CD8-positive, alpha-beta memory T cell (primary cell): ENCODE measurements at places on chromosomes 5 and 9.

- no peak for DNase-seq
Measured at GRCh38 chr9:106102821-106103220, 408.5 kb downstream of the TMEM38B start.

DNA sequence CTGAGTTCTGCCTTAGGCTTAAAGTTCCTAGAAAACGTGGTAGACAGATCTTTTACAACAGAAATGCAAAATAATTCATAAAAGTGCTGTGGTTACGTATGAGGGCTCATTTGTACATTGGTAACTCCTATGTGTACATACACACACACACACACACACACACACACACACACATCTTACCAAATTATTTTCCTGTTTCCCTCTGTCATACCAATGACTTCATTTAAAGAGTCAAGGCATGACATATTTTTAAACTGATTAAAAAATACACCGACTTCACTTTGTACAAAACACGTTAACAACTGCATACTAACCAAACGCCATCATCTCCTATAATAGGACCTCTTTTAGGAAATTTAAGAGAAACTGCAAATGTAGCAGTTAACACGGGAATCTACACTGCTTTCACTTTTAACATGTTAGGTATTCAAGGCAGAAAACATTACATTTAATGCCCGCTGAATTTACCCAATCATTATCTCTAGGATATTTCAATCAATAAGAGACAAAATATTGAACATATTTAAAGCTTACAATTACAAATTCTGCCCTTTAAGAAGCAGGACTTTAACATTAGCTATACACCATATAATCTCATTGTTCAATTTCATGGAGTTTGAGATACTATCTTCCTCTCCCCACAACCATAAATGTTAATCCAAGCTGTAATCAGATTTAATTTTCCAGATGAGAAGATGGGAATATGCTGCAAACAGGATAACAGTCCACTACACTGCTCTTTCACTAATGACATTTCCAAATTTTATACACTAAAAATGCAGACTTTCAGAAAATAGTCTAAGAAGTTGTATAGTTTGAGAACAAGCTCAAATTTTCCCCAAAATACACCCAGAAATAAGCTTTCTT is 133.1 kb downstream of the DENND1A start:
- no peak for DNase-seq

DNA sequence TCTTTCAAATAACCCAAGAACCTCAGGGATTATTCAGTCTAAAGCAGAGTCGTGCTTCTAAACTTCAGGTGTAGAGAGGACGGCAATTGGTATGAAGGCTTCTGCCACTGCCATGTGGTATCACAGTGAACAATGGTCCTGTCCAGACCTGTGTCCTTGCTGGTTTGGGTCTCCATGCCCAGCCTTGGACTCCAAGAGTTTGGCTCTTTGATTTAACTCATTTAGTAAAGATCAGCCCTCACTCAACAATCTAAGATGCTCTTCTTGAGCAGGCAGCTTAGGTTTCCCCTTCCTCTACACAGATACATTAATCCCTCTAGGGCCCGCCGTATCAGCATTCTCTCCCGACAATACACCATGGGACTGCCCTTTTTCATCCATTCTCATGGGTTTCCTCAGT is 518.0 kb downstream of the RAB3C start:
- DNase-seq: no peak

- no peak for DNase-seq
Measured at GRCh38 chr5:66494437-66494836, 101.8 kb upstream of the MAST4 start.

GRCh38 chr9:125409217-125409636 is 147.6 kb downstream of the GAPVD1 start:
- no peak for DNase-seq

DNA sequence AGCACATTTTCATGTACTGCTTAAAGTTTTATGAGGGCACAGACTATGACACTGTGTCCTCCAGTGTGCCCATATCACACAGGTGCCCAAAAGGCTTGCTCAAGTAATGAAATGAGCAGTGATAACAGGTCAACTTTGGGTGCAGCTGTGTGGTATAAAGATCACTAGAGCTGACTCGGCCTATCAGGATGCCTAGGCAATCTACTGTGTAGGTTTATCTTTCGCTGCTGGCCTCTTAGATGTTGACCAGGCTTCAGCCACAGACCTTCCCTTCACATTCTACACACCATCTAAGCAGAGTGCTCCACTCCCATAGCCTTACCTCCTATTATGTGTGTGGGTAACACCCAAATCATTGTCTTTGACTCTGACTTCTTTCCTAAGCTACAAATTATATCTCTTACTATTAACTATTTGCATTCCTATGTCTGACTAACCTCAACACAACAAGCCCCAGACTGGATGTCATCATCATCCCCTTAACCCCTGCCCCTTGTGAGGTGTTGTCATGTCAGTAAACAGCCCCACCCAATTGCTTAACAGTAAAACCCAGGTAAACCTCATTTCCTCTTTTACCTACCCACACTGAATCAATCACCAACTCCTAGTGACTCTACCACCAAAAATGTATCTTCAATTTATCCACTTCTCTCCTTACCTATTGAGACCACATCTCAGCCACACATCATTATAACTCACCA is 2.5 kb downstream of the SREK1IP1 start:
- no peak for DNase-seq

- no peak for DNase-seq
Measured at GRCh38 chr9:26744191-26744965, 148.2 kb downstream of the CAAP1 start.

- no peak for DNase-seq
Measured at GRCh38 chr9:2257248-2257929, 242.2 kb downstream of the SMARCA2 start.

DNA sequence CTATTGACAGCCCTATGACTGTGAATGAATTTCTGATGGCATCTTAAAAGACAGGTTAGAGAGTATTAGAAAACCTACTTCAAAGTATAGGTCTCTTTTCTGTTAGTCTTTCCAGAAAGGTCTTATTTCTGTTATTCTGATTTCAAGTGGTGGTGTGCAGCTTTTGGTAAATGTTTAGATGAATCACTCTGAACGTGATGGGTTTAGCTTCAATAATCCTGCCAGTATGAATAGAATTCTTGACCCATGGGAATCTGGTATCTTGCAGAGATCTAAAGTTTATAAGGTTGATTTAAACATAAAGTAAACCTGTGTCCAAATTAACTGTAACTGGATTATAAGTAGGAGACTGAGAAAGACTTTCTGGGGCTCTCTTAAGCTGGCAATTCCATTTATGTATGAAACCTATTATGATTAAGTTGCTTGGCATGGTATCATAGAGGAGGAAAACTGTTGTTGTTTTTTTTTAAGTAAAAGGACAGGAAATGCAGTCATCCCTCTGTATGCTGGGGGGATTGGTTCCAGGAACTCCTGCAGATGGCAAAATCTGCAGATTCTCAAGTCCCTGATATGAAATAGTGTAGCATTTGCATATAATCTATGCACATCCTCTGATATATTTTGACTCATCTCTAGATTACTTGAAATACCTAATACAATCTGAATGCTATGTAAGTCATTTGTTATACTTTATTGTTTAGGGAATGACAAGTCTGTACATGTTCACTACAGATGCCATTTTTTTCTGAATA is 77.0 kb upstream of the ADAMTS19 start:
- DNase-seq: no peak

DNA sequence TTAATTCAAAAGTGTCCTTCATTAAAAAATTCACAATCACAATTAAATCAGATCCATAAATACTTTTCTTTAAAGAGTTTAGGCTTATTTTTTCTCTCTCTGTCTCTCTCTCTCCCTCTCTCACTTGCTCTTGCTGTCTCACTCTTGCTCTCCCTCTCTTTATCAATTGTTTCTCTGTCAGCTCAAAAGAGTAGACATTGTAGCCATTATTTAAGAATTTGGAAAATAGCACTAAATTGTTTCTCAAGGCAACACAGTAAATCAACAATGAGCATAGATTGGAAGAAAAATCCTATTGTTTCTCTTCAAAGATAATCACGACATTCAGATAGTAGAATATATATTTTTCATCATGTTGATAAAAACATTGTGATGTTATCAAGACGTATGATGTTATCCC is 1114.0 kb downstream of the PTPRD start:
- no peak for DNase-seq

DNA sequence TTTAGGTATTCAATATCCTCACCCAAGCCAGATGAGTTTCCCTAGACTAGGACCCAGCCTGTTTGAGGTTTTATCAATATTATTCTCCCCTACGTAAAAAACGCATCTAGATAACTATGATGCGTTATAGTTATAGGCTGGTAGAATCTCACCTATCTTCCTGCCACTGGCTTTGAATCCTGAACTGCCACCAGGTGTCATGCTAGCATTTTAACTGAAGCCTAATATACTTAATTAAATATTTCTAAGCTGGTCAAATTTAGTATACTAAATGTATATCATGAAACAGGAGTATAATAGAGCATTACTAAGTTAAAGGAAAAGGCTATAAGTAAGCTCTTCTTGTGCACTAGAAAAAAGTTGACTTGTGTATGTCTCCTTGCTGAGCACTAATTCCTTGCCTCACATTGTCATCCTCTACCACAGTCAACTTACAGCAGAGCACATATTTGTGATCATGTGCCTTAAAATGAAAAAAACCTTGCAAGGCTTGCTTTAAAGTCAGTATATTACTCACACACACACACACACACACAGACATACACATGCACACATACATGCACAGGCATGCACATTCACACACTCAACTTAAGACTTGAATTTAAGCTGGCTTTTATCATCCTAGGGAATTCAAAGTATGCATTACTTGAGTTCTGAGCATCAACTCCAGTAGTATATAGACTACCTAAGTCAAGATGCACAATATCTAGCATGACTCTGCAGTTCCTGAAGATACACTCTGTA is 303.4 kb downstream of the ADGRV1 start:
- no peak for DNase-seq

GRCh38 chr5:59724482-59725391 is 168.8 kb downstream of the PDE4D start:
- DNase-seq: no peak

- no peak for DNase-seq
Measured at GRCh38 chr5:169185626-169186025, 115.3 kb downstream of the SLIT3 start.

DNA sequence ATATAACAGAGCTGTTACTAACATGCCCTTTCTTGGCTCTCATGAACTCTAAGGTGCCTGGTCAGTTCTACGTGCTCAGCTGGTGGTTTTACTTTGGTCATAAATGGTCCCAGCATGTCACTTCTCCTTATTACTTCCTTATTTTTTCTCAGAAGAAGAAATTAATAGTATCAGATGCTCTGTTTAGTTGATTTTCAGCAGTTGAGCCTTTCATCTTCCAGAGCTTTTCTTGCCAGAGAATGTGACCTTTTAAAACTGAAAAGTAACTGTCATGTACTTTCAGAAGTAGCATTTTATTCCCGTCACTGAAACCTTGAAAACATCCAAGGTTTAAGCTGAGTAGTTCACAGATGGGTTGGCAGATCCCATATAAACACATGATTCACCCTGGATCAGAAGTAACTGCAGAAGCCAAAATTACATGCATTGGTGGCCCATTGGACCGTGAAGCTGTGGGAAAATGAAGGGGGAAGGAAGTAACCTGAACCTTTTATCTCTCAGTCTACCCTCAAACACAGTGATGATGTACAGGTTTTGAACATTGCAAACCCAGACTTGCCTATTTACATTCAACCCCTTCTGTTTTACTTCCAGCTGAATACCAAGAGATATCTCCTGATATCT is 50.5 kb downstream of the HACD4 start:
- DNase-seq: no peak

DNA sequence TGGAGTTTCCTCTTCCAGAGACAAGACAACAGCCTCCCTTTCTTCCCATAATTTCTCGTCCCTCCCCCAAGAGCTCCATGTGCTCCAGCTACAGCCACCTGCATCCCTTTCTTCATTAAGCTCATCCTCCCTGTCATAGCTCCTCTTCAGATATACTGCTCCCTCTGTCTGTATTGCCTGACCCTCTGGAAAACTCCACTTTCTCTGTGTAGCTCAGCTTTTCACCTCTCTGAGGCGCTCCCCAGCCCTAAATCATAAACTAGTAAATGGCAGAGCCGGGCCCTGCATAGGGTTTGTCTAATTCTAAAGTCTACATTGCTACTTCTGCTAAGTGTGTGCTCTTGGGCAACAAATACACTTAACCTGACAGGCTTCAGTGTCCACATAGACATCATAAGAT is 8.8 kb upstream of the PLIN2 start:
- DNase-seq: no peak

DNA sequence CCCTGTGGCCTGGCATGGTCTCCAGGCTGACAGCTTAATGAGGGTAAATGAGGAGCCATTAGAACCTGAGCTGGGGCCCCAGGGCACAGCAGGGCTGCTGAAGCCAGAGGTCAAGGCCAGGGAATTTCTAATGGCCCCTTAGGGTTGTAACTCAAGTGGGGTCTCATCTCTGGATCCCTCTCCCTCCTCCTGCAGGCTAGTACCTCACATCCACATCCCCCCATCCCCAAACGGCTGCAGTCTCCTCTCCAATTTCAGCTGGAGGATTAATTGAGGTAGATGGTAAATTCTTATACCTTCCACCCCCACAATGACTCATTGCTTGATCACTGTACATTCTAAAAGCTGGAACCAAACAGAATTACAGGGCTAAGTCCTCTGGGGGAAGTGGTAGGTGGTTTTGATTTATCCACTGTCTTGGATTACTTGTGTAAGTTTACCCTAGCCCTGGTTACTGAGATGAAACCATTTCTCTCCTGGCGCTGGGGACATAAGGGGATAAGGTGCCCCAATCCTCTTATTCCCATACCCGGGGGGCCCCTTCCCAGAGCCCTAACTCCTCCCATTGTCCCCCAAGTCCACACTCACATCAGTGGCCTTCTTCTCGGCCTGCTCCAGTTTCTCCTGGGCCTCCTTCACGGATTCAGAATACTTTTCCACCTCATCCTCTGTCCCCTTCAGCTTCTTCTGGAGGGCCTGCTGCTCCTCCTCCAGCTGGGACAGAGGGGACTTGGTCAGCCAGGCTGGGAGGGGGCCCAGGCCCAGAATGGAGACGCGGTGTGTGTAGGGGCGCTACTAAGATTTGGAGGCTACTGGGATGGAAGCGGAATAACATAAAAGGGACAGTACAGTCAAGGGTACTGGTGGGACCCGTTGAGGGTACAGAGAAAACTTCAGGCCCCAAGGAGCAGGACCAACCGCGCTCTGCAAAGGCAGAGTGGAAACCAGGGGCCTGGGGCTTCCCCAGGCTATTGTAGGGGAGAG is 875 bp downstream of the TPM2 start:
- no peak for DNase-seq

- DNase-seq: peak; percentile 16
Measured at GRCh38 chr9:83583151-83584014, 39.6 kb upstream of the IDNK start.

GRCh38 chr5:62333250-62333794 is 27.3 kb downstream of the KIF2A start:
- DNase-seq: no peak

GRCh38 chr9:84996029-84996428 is 326.5 kb downstream of the NTRK2 start:
- DNase-seq: no peak

DNA sequence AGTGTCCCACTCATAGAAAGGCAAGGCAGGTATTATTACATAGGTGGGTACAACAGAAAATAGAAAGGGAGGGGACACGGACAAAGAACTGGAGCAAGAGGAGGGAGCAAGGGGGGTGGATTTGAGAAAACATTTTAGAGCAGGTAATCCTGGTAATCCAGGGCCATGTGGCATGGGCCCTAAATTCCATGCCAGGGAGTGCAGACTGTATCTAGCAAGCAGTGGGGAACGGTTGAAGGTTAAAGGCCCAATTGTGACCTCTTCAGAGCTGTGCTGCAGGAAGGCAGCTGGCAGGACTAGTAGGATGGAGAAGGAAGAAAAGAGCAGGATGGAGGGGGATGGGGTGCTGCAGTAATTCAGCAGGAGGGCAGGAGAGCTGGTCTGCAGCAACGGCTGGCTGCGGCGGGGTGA is 75.2 kb downstream of the PDE6A start:
- DNase-seq: no peak
